Amniotic epithelial cell (primary cell): ENCODE measurements at places on chromosomes 13 and 19.

DNA sequence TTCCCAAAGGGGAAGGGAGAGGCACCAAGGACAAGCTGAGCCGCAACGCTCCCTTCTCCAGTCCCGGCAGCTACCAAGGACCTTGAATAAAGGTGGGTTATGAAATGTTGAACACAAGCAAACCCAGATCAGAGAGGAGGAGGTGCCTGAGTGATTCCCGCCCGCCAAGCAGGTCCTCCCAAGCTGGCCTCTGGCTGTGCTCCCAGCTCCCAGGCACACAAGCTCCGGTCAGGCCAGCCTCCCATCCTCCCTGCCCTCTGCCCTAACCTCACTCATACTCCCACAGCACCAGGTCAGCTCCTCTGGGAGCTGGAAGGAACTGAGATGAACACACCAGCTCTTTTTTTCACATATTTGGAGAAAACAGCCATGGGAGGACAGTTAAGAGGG, 3.7 kb downstream of the NAPA start:
- DNase-seq, result peak; percentile 78

DNA sequence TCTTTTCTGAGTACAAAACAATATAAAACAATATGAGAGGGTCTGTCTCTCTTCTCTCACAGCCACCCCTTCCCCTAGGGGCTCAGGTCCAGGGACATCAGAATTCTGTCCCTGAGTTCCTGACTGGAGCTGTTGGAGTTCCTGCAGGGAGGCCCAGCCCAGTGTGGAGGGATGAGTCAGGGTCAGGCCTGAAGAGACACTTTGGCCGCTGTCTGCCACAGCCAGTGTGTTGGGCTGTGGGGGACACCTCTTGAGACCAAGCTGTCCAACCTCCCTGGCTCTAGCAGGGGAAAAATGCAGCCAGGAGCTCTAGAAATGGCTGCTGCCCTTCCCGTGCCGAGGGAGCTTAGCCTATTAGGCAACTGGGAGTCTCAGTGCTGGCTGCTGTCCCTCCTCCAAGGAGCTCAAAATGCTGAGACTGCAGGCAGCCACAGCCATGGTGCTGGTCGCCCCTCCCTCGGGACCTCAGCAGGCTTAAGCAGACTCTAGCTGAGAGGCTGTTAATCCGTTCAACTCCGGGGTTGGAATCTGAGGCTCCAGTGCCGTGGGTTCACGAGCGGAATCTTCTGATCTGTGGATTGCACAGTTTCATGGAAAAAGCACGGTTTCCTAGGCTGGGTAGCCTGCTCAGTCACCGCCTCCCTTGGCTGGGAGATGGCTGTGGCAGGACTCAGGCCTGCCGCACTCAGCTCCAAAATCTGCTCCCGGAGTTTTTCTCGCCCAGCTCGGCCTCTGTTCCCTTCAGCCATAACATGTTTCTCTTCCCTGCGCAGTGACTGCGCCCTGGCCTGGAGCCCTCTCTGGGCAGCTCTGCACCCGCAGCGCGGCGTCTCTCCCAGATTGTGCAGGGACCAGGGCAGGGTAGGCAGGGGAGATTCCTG, 3.8 kb upstream of the ZNF626 start:
- DNase-seq, result peak; percentile 39

GRCh38 chr19:58440556-58440955, 603 bp upstream of the ZNF132 start:
- DNase-seq, result no peak

DNA sequence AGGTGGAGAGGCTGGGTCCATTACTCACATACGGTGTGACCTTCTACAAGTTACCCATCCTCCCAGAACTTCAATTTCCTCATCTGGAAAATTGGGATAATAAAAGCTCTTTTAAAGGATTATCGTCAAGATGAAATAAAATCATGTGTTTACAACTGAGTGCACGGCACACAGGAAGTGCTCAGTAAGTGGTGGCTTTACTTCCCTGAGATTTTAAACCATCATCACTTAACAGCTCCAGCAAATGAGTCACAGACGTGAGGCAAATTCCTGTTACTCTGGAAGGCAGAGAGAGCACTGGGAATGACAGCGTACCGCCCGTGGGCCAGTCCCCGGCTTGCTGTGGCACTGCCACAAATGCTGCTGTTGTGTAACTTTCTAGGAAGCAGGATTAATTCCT, 64.1 kb downstream of the MRPL57 start:
- peak; percentile 15 for DNase-seq

DNA sequence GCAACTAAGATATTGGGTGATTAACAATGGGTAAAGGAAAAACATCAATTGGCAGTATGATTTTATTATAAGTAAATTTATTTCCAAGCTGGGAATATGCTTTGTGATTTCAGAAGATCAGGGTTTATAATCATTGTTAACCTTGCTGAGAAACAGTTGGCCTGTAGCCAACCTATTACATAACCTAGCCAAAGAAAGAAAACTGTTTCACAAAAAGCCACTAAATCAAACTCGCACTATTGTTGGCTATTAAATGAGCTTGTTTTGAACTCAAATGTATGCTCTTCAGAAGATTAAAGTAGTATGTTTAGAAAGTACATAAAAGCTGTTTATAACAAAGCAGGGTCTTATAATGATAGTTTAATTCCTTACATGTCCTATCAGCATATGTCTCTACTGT, 151.7 kb downstream of the LHFPL6 start:
- DNase-seq, result peak; percentile 68

DNA sequence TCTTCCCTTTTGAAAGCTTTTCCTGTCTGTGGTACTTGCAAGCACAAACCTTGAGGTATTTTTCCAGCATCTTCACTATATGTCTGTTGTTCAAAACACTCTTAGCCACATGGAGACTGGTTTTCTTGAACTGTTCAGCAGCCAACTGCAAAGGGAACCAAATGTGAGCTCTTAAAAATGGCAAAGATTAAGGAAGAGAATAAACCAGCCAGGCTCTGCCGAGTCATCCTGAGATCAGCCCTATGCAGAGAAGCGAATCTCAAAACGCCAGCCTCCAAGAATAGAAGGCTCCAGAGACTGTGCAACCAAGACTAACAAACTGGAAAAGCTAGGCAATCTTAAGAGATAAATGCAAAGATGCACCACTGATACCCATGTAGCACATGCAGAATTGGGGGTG, 20.7 kb downstream of the AKAP8 start:
- no peak for DNase-seq

GRCh38 chr13:71491010-71491409, 376.0 kb downstream of the DACH1 start:
- no peak for DNase-seq

- DNase-seq, result no peak
These were observed 19.1 kb downstream of the POP4 start for GRCh38 chr19:29625186-29625651.

DNA sequence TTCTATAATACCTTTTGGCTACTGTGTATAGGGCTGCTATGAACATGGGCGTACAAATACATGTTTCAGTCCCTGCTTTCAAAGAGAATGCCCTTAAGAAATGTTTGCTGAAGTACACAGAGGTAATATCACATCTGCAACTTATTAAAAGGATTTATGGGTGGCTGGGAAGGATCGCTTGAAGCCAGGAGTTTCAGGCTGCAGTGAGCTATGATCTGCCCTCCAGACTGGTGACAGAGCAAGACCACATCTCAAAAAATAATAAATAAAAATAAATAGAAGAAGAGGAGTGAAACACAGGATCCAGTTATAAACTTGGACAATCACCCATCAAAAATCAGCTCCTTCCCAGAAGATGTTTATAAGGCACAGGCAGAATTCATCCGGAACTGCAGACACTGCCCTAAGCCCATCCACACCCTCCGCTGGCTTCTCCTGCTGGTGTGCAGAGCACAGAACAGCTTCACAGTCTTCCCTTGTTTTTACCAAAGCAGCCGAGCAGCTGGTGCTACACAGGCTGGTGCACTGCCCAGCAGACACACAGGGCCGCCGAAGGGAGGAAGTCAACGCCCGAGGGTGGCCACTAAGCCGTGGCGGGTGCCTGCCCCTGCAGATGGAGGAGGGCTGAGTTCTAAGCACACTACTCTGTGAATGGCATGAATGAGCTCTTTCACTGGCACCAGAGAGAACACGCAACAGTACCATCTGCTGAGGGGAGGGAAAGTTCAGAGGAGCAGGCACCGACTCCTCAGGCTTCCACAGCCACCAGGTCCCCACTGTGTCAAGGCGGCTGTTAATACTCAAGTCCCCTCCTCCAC, 44.0 kb downstream of the BRD4 start:
- DNase-seq, result no peak

- DNase-seq, result no peak
These were observed 61.8 kb downstream of the WDFY2 start for GRCh38 chr13:51645761-51646670.

DNA sequence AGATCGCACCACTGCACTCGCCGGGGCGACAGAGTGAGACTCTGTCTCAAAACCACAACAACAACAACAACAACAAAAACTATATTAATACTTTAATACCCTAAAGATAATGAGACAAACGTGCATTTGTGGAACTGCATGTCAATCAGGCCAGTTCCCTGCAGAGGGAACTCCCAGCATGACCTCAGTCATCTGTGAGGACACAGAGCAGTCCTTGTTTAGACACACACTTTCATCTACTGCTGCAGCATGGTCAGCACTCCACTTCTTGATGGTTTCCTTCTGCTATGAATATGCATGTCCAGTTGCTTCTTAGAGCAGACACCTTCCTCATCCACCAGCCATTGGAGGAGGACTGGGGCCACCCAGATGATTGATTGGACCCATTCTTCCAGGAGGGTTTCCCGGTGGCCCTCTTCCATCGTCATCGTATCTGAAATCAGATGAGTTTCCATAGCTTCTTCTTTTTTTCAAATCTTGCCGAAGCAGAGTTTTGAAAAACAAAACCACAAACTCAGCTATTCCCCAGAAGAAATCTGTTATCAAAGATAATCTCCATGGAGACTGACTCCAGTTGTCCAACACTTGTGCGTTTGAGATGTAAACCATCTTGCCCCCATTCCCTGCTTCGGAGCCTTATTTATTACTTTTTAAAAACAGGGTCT, 26.5 kb downstream of the ZNF607 start:
- no peak for DNase-seq
